ENCODE measurements at places on chromosomes 11 and 22.

DNA sequence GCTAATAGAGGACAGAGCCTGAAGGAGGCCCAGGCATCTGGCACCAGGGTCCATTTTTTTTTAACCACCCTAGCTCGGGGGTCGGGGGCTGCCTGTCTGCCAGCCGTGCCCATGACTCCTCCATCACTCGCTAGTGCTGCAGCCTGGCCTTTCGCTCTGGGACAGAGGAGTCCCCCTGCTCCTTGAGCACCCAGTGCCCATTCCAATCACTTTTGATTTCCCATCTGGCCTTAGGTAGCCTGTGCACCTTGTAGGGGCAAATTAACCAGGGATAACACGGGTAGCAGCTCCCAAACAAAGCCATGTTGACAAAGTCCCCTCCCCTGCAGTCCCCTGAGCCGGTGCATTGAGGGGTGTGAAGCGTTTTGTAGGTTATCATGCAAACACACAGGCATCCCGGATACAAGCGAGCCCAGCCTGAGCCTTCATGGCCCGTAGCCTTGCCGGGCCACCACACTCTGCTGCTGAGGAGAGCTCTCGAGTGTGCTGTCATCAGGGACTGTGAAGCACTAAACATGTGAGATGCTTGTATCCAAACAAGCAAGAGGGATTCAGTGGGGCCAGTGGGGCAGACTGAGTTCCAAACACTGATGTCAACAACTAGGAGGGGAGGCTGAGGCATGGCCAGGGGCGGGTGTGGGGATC is 208.7 kb downstream of the DSCAML1 start:
- H3K4me3 ChIP-seq, result no peak overlapping the region
- H3K36me3 ChIP-seq, result no peaks in the 10 kb centered on the region
- no peak overlapping the region for H3K27ac ChIP-seq
- no peak for DNase-seq
- no peaks in the 10 kb centered on the region for H3K4me1 ChIP-seq

DNA sequence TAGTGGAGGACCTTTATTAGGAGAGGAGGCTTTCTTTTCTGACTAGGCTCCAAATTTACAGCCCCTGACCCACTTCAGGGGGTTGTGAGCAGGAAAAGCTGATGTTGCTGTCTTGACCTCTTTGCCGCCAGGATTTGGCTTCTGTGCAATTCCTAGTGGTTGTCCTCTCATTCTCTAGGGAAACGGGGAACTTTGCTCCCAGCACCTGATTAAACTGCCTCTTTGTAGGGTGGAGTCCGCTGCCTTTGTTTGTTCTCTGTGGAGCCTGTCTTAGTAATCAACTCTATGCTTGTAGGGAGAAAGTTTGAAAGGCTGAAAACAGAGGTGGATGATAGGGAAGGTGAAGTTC is 16.3 kb downstream of the CTNND1 start:
- DNase-seq, result peak; percentile 41
- H3K27me3 ChIP-seq, result no peaks in the 10 kb centered on the region
- H3K4me1 ChIP-seq, result peaks cover 95% of the 10 kb centered on the region
- H3K27ac ChIP-seq, result peak overlapping the region; percentile 93

GRCh38 chr22:44391481-44392445 is 79.0 kb upstream of the SHISAL1 start:
- peak overlapping the region; percentile 35 for H3K27ac ChIP-seq
- H3K4me1 ChIP-seq, result peaks cover 19% of the 10 kb centered on the region
- H3K27me3 ChIP-seq, result no peaks in the 10 kb centered on the region
- H3K4me3 ChIP-seq, result no peak overlapping the region
- no peaks in the 10 kb centered on the region for H3K36me3 ChIP-seq

GRCh38 chr11:38138972-38139371 is 1540.9 kb upstream of the RAG2 start:
- H3K27ac ChIP-seq, result no peak overlapping the region
- no peaks in the 10 kb centered on the region for H3K4me1 ChIP-seq
- H3K36me3 ChIP-seq, result no peaks in the 10 kb centered on the region

DNA sequence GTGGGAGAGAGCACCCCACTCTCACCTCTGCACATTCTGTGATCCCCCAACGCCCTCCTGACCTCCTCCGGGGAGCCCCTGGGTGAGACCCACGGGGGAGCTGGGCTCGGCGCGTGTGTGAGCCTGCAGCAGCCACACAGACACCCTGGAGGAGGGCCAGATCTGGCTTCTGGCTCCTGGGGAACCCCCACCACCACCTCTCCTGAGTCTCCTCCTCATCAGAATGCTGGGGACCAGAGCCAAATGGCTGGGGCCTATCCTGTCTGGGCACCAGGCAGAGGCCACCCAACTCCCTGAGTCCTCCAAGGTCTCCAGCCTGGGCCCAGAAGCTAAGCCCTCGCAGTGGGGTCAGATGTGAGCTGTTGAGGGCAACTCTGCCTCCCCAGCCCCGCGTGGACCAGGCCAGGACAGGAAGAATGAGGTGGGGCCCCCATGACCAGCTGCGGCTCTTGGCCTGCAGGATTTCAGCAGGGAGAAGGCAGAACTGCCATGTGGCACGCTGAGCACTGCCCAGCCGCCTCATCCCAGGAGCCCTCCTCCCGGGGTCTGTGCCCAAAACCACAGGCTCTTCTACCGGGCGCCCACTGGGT is 5.5 kb upstream of the PIM3 start:
- no peak for DNase-seq
- no peak overlapping the region for H3K4me3 ChIP-seq
- H3K36me3 ChIP-seq, result no peaks in the 10 kb centered on the region
- no peaks in the 10 kb centered on the region for H3K27me3 ChIP-seq

- no peaks in the 10 kb centered on the region for H3K4me1 ChIP-seq
- DNase-seq, result no peak
- H3K27ac ChIP-seq, result no peak overlapping the region
- H3K36me3 ChIP-seq, result no peaks in the 10 kb centered on the region
These were observed 32.5 kb downstream of the GNAZ start for GRCh38 chr22:23102776-23103175.

DNA sequence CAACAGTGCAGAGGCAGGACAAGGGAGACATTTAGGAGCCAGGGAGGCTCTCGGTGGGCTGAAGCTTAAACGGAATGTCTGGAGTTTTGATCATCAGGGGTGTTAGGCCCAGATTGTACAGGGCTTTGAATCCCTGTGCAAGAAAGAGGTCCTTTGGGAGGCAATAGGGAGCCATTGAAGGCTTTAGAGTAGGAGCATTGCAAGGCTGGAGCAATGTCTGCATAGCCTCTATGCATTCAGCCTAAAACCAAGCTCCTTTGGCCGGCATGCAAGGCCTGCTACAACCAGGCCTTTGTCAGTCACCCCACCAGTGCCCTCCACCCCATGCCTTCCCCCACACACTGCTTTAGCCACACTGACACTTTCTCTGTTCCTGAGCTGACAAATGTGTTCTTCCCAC is 47.4 kb upstream of the FGF3 start:
- H3K27ac ChIP-seq, result no peak overlapping the region
- H3K4me1 ChIP-seq, result peaks cover 34% of the 10 kb centered on the region
- no peak overlapping the region for H3K4me3 ChIP-seq
- no peak for DNase-seq
- no peaks in the 10 kb centered on the region for H3K36me3 ChIP-seq

GRCh38 chr22:29476116-29476515 is 3.9 kb upstream of the NEFH start:
- no peak overlapping the region for H3K4me3 ChIP-seq
- H3K27ac ChIP-seq, result no peak overlapping the region
- no peak for DNase-seq
- no peaks in the 10 kb centered on the region for H3K4me1 ChIP-seq
- no peaks in the 10 kb centered on the region for H3K27me3 ChIP-seq
- no peaks in the 10 kb centered on the region for H3K36me3 ChIP-seq

DNA sequence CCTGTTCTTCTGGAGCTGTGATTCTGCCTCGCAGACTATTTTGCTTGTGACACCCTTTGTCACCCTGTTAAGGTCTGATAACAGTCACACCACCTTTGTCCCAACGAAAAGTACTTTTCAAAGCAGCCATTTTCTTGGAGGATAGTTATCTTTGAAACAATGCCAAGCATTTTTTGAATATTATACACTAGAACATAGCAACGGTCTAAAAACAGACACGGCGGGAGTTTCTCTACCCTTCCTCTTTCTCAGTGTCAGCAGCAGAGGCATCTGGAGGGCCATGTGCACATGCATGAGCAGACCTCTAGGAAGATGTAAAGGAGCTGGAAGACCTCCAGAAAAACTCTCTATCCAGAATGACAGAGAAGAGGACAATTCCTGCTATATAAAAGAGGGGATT is 86.5 kb downstream of the TRPC6 start:
- H3K27me3 ChIP-seq, result no peaks in the 10 kb centered on the region
- H3K4me1 ChIP-seq, result no peaks in the 10 kb centered on the region
- no peak for DNase-seq
- no peaks in the 10 kb centered on the region for H3K36me3 ChIP-seq

DNA sequence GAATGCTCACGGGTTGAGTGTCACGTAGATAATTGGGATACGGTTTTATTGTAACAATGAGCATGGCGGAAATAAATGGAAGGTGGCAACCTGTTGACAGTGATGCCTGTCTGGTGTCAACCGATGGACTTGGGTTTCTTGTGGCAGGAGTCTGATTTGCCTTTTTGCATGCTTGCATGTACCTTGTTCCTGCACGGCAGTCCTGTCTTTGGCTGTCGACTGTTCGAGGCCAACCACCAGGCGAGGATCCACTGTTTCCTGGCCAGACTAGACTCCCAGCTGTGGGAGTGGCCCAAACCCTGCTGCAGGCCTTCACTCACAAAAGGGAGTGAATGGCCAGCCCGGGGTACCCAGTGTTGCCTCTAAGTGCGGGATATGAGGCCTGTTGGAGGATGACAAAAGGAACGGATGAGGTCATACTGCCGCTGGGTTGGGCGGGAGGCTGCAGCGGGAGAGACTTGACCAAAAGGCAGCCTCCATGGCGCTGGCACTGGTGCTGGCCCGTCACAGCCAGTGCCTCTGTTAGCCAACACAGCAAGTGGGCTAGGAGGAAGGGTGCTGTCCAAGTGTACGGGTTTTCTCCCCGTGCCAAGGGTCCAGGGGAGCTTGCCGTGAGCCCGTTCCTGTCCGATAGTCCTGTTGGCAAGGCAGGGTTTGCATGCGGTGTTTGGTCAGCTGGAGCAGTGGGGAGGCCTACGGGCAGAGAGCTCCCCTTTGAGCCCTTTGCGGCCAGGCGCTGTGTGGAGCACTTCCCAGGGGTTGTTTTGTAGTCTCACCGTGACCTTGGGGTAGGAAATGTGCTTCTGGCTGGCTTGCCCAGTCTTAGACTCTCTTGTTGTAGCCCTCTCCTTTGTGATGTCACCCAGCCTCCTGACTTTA is 974 bp downstream of the DGCR8 start:
- peaks cover 4% of the 10 kb centered on the region for H3K4me1 ChIP-seq
- peak overlapping the region; percentile 74 for H3K4me3 ChIP-seq
- H3K27ac ChIP-seq, result peak overlapping the region; percentile 50
- H3K27me3 ChIP-seq, result no peaks in the 10 kb centered on the region
- H3K36me3 ChIP-seq, result no peaks in the 10 kb centered on the region

DNA sequence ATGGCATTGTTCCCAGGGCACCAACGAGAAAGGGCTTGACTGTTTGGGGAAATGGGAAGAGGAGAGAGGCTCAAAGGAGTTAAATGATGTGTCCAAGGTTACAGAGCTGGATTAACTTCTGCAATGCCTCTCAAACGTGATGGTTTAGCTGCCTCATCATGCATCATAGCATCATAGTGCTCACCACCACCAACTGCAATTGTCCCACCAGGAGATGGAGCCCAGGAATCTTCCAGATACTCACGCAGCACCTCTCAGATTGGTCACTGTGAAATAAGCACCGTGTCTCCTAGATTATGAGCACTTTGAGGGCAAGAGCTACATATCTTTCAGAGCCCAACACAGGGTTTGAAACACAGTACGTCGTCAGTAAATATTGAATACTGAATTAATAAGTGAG is 69.2 kb downstream of the PRSS23 start:
- H3K4me1 ChIP-seq, result no peaks in the 10 kb centered on the region
- no peak overlapping the region for H3K27ac ChIP-seq
- no peak overlapping the region for H3K4me3 ChIP-seq
- no peaks in the 10 kb centered on the region for H3K36me3 ChIP-seq
- no peaks in the 10 kb centered on the region for H3K27me3 ChIP-seq

DNA sequence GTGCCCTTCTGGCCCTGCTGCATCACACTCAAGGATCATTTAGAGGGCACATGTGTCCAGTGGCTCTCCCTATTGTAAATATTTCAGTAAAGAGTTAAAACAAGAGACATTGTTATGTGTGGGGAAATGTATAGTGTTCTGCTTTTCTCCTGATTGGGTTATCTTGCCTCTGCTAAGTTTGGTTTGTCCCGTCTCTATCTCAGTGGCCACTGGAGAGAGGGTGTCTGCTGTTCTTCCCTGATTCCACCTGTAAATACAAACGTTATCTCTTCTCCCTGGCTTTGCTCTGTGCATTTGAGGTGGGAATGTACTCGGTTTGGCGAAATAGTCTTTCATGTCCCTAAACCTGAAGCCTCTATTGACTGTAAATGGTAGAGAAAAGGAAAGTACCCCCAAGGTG is 6.3 kb downstream of the MIEF1 start:
- no peaks in the 10 kb centered on the region for H3K27me3 ChIP-seq
- peaks cover 9% of the 10 kb centered on the region for H3K4me1 ChIP-seq
- H3K4me3 ChIP-seq, result no peak overlapping the region
- H3K36me3 ChIP-seq, result peaks cover 61% of the 10 kb centered on the region
- H3K27ac ChIP-seq, result no peak overlapping the region
- DNase-seq, result no peak

DNA sequence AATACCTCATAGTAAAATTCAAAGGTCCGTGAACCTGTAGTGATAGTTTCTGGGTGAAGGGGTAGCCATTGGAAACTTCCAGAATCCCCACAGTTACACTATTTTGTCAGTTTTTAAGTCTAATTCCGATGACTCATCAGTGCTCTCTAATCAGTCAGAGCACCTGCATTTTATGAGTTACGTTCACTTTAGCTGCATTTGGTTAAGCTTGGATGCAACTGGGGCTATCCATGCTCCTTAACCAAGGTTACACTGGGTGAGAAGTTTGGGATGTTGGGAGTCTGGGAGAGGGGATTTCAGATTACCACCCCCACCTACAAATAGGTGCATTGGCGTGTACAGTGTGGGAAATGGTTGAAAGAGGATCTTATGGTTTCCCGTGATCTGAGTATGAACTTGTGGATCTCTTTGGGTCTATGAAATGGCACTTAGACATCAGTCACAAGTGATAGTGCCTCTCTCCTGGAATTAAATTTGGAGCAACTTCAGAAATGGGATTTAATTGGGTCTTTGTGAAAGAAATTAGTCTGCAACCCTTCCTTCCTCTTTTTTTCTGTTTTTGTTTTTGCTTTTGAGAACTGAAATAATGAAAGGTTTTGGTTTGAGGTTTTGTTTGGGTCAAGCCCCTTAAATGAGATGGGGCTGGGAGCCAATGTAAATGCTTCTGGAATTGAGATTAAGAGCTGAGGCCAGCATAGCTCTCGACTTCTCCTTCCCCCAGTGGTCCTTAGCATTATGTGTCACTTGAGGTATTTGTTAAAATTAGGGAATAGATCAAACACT is 31.5 kb downstream of the EHF start:
- H3K4me1 ChIP-seq, result peaks cover 79% of the 10 kb centered on the region
- no peaks in the 10 kb centered on the region for H3K27me3 ChIP-seq
- peaks cover 73% of the 10 kb centered on the region for H3K36me3 ChIP-seq

- H3K4me1 ChIP-seq, result peaks cover 22% of the 10 kb centered on the region
- peaks cover 54% of the 10 kb centered on the region for H3K36me3 ChIP-seq
- H3K27me3 ChIP-seq, result no peaks in the 10 kb centered on the region
- DNase-seq, result peak; percentile 47
These were observed 15.8 kb upstream of the CHADL start for GRCh38 chr22:41256254-41257253.

- H3K4me1 ChIP-seq, result peaks cover 38% of the 10 kb centered on the region
- H3K27me3 ChIP-seq, result no peaks in the 10 kb centered on the region
- no peaks in the 10 kb centered on the region for H3K36me3 ChIP-seq
- H3K27ac ChIP-seq, result no peak overlapping the region
- peak overlapping the region; percentile 60 for H3K4me3 ChIP-seq
These were observed 2.1 kb downstream of the TRIM29 start for GRCh38 chr11:120135838-120136237.

- H3K4me1 ChIP-seq, result peaks cover 43% of the 10 kb centered on the region
- DNase-seq, result no peak
- peak overlapping the region; percentile 97 for H3K27ac ChIP-seq
These were observed 658 bp downstream of the C11orf71 start for GRCh38 chr11:114399490-114400215.

All from PC-9 (cell line).